NCI-H345 (cell line): ENCODE measurements at places on chromosomes 2 and 18.

DNA sequence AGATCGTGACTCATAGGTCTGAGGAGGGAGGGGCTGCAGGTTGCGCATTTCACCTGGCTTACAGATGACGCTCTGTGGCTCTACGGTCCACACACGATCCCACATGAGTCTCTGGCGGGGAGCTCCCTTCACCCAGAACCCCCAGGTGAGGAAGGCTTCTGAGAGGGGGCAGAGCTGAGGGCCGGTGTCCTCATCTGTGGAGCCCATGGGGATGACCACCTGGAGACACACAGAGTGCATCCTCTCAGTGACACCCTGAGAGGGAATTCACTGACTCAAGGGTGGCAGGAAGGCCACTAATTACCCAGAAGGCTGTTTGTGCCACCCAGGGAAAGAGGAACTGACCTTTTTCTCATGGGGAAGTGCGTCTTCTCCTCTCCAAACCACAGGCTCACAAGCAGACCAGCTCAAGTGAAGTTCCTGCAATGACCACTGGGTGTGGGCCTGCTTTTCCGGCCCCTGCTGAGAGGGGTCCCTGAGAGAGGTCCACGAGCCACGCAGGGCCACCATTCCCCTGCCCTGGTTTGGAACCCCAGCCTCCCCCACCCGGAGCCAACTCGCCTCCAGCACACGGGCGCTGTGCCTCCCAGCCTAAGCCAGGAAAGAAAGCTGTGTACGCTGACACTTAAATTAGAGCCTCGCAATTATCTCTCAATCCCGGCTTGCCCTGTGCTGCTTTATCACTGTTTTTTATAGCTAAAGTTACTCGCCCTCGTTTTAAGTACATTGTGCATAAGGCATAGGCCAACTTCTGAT, 114.1 kb downstream of the BCL11A start:
- DNase-seq = no peak

- DNase-seq = peak; percentile 89
Measured at GRCh38 chr2:8515864-8516533, 165.9 kb upstream of the ID2 start.

DNA sequence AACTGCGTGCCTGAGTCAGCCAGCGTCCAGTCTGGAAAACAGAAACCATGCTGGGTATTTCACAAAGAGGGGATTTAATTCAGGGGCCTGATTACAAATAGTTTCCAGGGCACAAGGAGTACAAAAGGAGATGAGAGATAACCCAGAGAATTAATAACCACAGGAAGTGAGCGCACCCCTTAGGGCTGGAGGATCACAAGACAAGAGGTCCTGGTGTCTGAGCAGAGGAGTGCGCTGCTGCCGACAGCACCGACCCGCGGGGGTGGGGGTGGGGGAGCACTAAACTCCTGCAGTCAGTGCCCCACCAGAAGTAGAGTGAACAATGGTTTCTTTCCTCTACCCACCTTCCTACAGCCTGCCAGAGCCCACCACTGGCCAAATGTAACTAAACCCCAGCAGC, 20.8 kb upstream of the MAL start:
- DNase-seq = no peak

- DNase-seq = no peak
Measured at GRCh38 chr2:239575931-239576445, 175.2 kb upstream of the HDAC4 start.

DNA sequence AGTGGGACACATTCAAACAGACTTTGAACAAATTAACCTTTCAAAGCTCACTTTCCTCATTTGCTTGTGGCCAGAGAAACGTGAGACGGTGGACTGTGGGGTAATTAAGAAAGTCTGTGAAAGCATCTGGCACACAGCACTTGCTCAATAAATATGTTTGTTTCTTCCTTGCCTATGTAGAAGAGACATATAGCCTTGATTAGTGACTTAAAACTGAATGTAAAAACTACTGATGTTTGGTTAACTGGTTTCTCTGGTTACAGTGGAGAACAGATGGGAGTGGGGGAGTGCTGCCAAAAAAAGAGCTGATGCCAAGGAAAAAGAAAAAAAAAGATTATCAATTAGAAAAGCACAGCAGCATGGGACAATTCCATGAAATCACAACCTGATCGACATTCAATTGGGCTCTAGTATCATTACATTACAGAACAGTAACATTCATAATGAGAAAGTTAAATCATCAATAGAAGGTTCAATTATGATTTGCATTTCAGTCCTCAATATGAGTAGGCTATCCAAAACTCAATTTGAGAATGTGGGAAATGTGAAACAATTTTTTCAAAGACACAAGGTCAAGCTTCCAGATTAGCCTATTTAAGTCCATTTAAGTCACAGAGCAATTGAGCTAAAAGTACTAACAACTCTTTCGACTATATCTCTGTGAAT, 14.7 kb downstream of the CUL3 start:
- no peak for DNase-seq

- DNase-seq = no peak
Measured at GRCh38 chr2:48395658-48396057, 134.3 kb upstream of the STON1 start.

GRCh38 chr18:13252686-13253410, 34.3 kb downstream of the LDLRAD4 start:
- DNase-seq = no peak

- DNase-seq = peak; percentile 19
Measured at GRCh38 chr2:232292395-232293154, 86.0 kb upstream of the ALPP start.

GRCh38 chr2:239331560-239331959, 69.3 kb downstream of the HDAC4 start:
- DNase-seq = no peak

- no peak for DNase-seq
Measured at GRCh38 chr18:50663626-50664441, 103.9 kb downstream of the MAPK4 start.

GRCh38 chr2:161243312-161243711, 64.9 kb upstream of the PSMD14 start:
- DNase-seq = no peak

DNA sequence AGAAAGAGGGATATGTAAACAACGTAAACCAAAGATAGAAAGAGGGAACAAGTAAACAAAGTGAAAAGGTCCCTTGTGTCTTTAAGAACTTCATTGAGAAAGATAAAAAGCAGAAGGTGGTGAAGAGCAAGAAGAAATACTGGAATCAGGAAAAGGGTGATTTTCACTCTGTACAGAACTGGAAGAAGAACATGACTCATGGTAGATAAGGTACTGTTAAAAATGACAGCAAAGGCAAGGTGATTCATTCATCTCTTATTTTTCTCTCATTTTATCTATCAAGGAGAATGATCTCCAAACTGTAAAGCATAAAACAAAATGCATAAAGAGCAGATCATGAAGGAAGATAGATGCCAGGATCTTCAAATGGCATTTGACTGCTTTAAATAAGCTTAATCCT, 724.6 kb upstream of the CELF4 start:
- DNase-seq = no peak

GRCh38 chr2:222984908-222985307, 67.1 kb upstream of the KCNE4 start:
- no peak for DNase-seq

- no peak for DNase-seq
Measured at GRCh38 chr2:158357699-158358098, 98.9 kb downstream of the CCDC148 start.

DNA sequence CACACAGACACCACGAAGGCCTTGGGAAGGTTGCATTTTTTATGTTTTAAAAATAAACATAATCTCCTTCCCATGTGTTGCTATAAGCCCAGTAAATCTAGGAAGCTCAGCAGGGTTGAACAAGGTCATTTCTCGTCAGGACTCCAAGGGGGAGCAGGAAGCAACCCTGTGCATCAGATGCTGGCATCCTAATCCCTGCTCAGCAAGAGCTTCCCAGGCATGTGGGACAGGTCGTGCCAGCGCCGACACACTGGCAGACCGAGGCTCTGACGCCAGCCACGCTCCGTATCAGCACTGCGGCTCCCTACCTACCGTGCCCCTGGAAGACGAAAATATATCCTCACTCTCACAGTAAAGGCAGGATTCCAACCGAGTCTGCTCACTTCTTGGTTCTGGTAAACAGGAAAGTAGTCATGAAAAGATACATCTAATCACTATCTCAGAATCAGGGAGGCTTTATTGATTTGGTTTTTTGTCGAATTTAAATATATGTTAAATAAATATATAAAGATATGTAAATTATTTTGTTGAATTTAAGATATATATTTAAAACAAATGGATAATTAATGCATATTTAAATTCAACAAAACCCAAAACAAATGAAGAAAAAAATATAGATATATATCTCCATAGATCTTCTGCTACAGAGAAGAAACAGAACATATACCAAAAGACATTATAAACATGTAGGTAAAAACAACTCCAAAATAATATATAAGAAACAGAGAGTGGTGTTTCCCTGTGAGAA, 61.4 kb downstream of the TXNL1 start:
- no peak for DNase-seq

DNA sequence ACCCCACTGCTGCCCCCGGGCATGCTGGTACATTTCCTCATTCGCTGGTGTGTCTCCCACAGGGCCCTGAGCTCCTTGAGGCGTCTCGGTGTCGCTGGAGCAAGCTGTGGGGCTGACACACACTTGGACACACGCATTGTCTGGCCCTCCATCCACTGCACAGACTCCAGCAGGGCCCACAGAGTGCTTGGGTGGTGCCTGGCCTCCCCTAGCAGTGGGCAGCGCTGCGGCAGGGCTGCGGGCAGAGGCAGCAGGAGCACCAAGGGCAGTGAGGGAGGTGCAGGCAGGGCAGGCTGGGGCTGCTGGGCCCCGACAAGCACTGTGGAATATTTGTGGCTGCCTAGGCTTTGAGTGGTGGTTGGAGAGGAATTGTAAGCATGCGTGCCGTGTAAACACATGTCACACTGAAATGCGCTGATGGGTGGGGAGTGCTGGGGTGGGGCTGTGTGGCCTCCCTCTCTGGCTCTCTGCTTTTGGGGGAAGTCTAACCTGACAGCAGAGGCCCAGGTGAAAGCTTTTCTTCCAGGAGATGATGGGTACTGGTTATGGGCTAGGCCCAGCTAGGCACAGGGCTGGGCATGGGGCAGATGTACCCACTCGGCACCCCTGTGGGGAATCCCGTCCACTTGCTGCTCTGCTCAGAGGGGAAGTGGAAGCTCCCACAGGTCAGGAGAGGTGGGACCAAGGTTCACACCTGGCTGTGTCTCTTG, 55.5 kb upstream of the HS6ST1 start:
- no peak for DNase-seq

- no peak for DNase-seq
Measured at GRCh38 chr2:221708902-221709301, 136.8 kb upstream of the EPHA4 start.

DNA sequence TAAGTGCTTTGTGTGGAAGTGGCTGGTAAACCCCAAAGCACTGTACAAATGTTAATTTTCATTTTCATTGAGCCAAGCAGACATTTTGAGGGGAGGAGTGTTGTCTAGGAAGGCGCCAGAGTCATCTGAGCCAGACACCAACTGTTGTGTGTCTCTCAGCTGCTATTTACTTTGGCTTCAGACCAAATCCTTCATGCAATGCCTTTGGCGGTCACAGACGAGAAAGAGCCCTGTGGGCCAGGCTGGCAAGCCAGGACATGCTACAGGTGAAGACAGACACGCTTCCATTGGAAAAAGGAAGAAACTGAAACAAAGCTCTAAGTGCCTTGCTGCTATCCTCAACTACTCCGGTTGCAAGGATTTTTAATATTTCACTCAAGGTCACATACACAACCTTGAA, 115.4 kb upstream of the CDC42EP3 start:
- DNase-seq = peak; percentile 97
